ENCODE measurements at places on chromosomes 2 and 18. TPM values are rescaled to one million over a fixed set of nuclear protein-coding genes. Genes with fewer than 3 reads are reported as not detected.

GRCh38 chr2:222651718-222652418 is 4.0 kb downstream of the FARSB start:
- DNase-seq = no peak

DNA sequence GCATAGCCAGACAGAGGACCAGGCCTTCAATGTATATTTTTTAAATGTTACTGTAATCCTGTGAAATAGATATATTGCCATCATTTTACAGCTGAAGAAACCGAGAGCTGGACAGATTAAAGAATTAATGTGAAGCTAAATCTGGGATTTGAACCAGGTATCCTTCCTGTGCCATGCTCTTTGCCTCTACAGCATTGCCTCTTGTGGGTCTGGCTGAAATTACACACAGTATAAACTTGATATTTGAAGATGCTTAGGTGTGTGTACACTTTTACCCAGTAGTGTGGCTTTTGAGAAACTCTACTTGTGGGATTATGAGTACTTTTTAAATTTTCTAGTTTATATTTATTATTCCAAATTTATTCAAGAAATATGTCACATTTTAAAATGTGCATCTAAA is 264.5 kb downstream of the CNTNAP5 start:
- no peak for DNase-seq

DNA sequence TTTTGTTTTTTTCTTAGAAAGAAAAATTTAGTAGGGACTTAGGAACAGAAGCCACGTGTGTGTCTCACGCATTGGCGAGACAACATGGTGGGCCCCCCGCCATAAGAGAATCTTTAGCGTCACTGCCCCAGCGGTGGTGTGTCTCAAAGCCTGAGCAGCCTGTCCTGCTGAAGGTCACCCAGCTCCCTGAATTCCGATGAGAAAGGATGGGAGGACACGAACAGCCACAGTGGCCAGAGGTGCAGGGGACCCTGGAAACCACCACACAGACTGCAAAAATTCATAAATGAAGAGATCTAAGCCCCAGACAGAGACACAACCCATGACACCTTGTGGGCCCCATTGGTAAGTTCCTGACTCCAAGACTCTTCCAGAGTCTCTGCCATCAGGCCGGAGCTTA is 266.1 kb upstream of the RAB6C start:
- no peak for DNase-seq

DNA sequence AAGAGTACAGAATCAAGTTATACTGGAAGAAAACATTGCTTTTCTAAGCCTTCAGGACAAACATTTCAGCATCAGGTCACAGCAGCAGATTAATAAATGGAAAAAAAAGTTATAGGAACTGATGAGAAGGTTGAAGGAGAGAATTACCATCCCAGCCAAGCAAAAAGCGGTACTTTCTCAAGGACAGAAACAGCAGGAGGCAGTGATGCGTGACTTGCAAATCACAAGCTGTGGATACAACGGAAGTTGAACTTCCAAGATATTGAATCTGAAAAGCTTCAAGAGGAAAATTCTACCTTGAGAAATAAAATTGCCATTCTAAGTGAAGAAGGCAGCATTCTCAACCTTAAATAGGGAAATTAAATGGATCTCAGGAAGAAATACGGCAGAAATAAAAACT is 18.5 kb upstream of the SERPINB12 start:
- no peak for DNase-seq

Gene CAPN14
- 0.04 TPM for polyA plus RNA-seq

- no peak for DNase-seq
These were observed 41.5 kb downstream of the TGFA start for GRCh38 chr2:70511971-70512729.

- DNase-seq = no peak
These were observed 201.1 kb upstream of the COL3A1 start for GRCh38 chr2:188773075-188773474.

GRCh38 chr2:56314796-56315195 is 131.0 kb downstream of the CCDC85A start:
- no peak for DNase-seq

DNA sequence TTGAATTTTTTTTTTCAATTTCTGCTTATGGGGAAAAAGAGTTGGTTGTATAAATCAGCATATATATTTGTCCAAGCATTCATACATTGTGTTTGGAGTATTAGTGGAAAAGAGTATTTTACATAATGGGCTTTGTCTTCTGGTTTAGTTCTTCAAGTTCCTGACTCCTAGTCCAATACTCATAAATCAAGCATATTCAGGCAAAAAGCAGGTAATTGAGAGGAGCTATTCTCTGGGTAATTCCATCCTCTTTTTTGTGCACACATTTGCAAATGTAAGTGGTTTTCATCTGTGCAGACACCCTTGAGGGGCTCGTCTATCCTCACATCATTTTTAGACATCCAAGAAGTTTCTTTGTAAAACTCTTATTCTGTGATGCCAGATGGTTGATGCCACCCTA is 337.2 kb downstream of the ARHGAP15 start:
- no peak for DNase-seq

Gene PTH2R
- 40.2 TPM for polyA plus RNA-seq

- DNase-seq = no peak
These were observed 36.6 kb downstream of the ARL6IP6 start for GRCh38 chr2:152755029-152755428.
